ENCODE measurements at places on chromosomes 11 and 22.

DNA sequence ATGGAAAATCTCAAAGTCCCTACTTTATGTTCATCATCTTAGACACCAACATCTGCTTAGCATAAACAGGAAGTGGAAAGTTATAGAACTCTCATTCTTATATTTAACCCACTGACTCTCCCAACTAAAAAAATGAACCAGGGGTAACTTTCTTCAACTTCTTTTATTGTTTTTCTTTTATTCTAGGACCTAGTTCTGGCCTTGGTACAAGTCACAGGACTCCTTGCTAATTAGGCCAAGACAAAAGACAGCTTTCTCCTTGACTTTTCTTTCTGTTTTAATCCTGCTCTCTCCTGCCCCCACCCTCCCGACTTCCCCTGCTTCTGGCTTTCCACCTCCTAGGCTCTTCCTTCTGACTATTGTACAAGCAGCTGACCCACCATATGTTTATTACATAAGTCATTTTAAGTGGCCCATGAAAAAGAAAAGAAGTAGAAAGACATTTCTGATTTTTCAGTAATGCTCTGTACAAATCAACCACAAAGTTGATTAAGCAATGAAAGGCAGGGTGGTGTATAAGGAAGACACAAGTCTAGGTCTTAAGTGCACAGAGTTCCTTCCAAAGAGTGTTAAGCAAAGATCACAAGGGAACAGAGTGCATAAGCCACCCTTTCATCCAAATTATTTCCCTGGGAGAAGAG lies 18.3 kb downstream of the JAML start:
- DNase-seq: no peak

- no peak for DNase-seq
Measured at GRCh38 chr11:88363648-88364065, 26.1 kb upstream of the CTSC start.

GRCh38 chr11:85889676-85890579 lies 34.7 kb downstream of the CCDC83 start:
- no peak for DNase-seq

- DNase-seq: no peak
Measured at GRCh38 chr11:76095891-76096290, 110.4 kb downstream of the WNT11 start.

DNA sequence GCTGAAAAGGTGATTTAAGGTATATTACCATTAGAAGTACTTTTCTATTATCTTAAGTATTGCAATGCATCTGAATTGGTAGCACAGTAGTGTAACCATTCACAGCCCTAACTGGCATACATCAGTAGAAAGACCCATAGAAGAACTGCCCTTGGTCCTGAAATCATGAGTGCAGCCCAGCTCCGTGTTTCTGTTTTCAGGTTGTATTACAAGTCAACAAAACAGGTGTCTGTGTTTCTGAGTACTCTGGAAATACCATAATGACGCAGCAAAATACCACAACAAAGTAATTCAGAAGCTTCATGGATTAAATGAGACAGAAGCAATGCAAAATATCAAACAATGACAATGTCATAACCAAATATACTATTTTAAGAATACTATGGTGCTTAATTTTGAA lies 226.3 kb downstream of the OPCML start:
- DNase-seq: no peak

- DNase-seq: no peak
Measured at GRCh38 chr11:11374358-11375148, 21.5 kb upstream of the CSNK2A3 start.

- DNase-seq: no peak
Measured at GRCh38 chr22:20431511-20432192, 6.0 kb downstream of the SCARF2 start.

- no peak for DNase-seq
Measured at GRCh38 chr22:31820655-31821054, 66.8 kb downstream of the DEPDC5 start.

DNA sequence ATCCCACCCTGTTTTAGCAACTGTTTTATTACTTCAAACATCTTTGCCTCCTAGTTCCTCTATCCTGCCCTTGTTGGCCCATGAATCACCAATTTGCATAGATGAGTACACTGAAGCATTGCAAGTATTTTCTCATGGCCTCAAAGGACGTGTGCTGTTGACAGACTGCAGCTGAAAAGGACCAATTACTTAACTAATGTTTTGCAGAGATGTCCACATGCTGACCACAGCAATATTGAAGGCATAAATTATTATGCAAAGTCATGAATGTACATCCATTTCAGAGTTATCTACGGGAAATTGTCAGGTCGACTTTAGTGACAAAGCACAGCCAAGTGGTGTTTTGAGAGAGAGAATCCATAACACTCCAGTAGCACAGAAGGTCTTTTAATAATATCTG lies 64.8 kb downstream of the CADM1 start:
- no peak for DNase-seq

DNA sequence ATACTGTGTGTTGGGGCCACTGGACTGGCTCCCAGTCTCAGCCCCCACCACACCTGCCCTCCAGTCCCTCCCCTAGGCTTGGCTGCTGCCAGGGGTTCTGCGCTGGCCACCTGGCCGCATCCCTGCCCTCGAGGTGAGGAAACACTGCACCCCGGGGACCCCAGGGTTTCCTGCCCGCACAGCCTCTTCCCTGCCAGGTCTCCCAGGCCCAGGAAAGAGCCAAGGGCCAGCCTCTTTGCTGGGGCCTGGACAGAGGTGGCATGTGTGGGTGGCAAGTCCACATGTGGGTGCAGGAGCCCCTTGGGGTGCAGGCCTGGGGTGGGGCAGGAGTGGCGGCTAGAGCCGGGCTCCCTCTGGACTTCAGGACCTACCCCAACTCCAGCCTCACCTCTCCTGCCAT lies 2.5 kb downstream of the EPS8L2 start:
- DNase-seq: no peak

DNA sequence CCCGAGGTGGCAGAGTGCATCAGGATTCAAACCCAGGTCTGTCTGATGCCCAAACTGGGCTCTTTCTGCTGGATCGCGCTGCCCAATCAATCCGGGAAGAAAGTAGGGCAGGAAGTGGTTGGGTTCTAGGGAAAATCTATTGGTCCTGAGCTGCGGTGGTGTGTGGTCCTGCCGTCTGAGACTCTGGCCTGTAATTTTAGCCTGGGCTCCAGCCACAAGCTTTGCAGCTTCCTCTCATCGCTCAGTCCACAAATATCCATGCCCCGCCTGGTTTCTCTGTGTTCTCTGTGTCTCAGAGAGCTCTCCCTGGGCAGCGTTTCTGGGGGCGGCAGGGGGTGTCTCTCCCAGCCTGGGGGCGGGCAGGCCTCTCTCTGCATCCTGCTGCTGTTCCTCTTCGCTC lies 18.7 kb downstream of the CACNG2 start:
- DNase-seq: no peak

- no peak for DNase-seq
Measured at GRCh38 chr11:118088531-118088930, 1.8 kb upstream of the SMIM35 start.

- no peak for DNase-seq
Measured at GRCh38 chr11:57460758-57461749, 726 bp downstream of the RTN4RL2 start.

GRCh38 chr11:2471048-2471803 lies 26.4 kb downstream of the KCNQ1 start:
- DNase-seq: no peak

DNA sequence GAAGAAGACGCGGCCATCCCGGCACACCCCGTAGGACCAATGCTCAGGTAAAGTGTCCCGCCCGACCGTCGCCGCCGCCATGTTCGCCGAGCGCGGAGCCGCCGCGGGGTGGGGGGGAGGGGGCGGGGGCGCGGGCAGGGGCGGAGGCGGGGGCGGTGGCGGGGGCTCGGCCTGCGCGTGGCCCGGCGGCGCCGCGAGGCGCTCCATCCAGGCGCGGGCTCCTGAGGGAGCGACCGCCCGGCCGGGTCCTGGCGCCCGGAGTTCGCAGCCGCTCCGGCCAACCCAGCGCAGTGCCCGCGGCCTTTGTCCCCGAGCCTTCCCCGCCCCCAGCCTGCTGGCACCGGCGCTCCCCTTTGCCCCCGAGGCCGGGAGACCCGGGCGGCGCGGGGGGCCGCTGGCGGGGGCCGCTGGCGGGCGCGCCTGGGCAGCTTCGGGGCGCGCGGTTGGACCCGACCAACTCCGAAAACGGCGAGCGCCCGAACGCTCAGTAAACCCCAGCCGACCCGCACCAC lies at the start of gene PLEKHA7:
Gene PLEKHA7, minus strand, starts transcription at position 94 of the 512 bp plus-strand sequence. Its CDS starts 13 bp downstream, at position 81.
- no peak for DNase-seq

- no peak for DNase-seq
Measured at GRCh38 chr11:45154276-45154675, 7.8 kb downstream of the PRDM11 start.

DNA sequence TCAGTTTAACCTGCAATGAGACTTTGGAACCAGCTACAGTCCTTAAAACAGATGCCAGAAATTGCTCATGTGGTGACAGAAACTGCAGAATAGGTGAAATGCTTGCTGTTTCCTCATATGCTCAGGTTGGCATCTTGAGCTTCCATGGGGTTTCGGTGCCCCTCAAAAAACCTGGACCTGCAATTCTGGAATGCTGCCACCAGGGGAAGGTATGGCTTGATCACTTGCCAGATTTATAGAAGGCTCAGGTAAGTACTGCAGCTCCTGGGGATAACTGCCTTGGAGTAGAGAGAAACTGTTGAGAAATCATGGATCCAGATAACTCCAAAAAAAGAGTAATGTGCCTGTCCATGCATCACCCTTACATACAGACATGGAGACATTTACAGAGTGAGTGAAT lies 113.0 kb downstream of the CTTN start:
- no peak for DNase-seq

DNA sequence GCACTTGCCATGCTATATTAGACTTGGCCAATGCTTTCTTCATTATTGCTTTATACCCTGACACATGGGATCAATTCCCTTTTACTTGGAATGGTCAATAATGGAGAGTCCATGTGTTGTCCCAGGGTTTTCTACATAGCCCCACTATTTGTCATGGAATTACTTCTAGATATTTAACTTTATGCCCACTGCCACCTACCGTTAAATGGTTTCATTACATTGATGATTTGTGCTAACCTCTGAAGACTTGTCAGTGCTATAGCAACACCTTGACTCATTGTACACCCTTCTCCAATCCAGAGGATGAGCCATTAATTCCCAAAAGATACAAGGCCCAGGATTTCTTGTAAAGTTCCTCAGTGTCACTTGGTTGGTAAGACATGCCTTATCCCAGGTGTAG lies 31.4 kb upstream of the SLC22A25 start:
- no peak for DNase-seq

GRCh38 chr11:16310943-16311342 lies 45.4 kb downstream of the SOX6 start:
- DNase-seq: no peak

GRCh38 chr11:795634-796564 lies 2.2 kb downstream of the SLC25A22 start:
- DNase-seq: no peak

GRCh38 chr22:49659281-49659923 lies 168.3 kb downstream of the BRD1 start:
- DNase-seq: no peak

GRCh38 chr11:69312453-69313404 lies 18.8 kb downstream of the MYEOV start:
- DNase-seq: peak; percentile 61

DNA sequence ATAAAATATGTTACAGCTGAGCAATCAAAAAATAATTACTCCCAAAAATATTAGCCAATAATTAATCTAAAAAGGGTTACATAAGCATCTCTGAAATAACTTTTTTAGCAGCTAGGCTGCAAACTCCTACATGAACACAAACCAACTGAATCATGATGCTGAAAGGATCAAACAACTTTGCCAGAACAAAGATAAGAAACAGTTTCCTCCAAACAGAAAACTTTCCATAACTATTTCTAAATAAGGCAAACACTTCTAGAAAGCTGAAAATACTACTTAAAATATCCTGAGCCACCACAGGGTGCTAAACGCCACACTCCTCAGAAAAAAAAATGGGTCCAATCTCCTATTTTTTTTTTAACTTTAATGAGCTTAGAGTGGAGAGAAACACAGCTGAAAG lies 68.6 kb upstream of the ARHGAP32 start:
- no peak for DNase-seq

DNA sequence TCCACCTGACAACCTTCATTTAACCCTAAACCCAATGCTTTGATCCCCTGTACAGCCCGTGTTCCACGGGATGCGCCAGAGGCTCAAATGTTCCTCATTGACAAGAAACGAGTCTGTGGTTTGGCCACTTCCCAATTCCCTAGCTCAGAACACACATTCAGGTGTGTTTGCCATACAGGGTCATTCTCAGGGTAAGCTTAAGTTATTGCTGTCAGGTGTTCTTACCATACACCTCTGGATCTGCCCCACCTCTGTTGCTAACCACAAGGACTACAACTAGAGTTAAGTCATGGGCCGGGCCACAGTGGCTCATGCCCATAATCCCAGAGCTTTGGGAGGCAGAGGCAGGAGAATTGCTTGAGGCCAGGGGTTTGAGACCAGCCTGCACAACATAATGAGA lies 45.6 kb upstream of the POLD3 start:
- no peak for DNase-seq

DNA sequence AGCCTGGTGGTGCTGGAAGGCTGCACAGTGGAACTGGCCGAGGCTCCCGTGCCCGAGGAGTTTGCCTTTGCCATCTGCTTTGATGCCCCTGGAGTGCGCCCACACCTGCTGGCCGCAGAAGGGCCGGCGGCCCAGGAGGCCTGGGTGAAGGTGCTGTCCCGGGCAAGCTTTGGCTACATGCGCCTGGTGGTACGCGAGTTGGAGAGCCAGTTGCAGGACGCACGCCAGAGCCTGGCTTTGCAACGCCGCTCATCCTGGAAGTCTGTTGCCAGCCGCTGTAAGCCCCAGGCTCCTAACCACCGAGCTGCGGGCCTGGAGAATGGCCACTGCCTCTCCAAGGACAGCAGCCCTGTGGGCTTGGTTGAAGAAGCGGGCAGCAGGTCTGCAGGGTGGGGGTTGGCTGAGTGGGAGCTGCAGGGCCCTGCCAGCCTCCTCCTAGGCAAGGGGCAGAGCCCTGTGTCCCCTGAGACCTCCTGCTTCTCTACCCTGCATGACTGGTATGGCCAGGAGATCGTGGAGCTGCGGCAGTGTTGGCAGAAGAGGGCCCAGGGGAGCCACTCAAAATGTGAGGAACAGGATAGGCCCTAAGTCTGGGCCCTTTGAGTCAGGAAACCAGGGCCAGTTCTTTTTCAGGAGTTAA lies 1.9 kb upstream of the SMDT1 start:
- DNase-seq: no peak

DNA sequence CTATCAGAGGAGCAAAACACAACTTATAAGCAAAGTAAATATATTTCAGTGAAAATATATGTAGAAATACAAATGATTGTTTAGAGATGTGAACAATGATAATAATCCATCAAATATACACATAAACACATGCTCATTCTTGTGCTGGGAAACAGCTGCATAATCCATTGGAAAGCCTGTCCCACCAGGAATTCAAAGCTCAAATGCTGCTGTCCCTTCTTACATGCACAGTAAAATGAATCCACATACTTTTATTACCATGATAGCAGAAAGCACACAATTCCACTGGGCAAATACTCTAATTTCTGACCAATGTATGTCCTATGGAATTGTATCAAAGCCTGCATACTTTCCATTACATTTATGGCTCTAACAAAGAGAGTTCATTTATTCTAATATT lies 44.5 kb downstream of the SOX6 start:
- no peak for DNase-seq

Data from brain (organoid and tissue), 16 donors.